ENCODE measurements at places on chromosomes 5 and 9. TPM values are rescaled to one million over a fixed set of nuclear protein-coding genes. Genes with fewer than 3 reads are reported as not detected.

Gene C9orf50
- total RNA-seq: not detected

Gene MGAT1
- 105 TPM for total RNA-seq

Gene FBXL7
- total RNA-seq: 10.4 TPM

Gene ALDOB
- 0.22 TPM for total RNA-seq

Gene SNCAIP
- 8.9 TPM for total RNA-seq

Gene NUP155
- total RNA-seq: 31.4 TPM

Gene HAVCR2
- total RNA-seq: 1.5 TPM

Gene FAM169A
- total RNA-seq: 4.1 TPM

Gene ZER1
- total RNA-seq: 16.6 TPM

Gene TNC
- total RNA-seq: 0.09 TPM

Gene IL4
- total RNA-seq: not detected

Gene NXNL2
- 0.98 TPM for total RNA-seq

Gene HSDL2
- 35.4 TPM for total RNA-seq

Gene LIFR
- 46.1 TPM for total RNA-seq
